ENCODE measurements at places on chromosomes 12 and 14. TPM values are rescaled to one million over a fixed set of nuclear protein-coding genes. Genes with fewer than 3 reads are reported as not detected.

IRAK3 gene
- polyA plus RNA-seq, result 4.4 TPM

GOLGA3 gene
- 40.5 TPM for polyA plus RNA-seq

MANSC1 gene
- 8.6 TPM for polyA plus RNA-seq

OTX2 gene
- not detected for polyA plus RNA-seq

RNU4-1 gene
- polyA plus RNA-seq, result not detected

PPP1R1A gene
- 72.4 TPM for polyA plus RNA-seq

NDUFA12 gene
- polyA plus RNA-seq, result 88.4 TPM

AJUBA gene
- 44.8 TPM for polyA plus RNA-seq

PARPBP gene
- polyA plus RNA-seq, result 5.4 TPM

OR4K15 gene
- polyA plus RNA-seq, result not detected

ACRBP gene
- polyA plus RNA-seq, result 2.0 TPM

- no peak for DNase-seq
These were observed 103.6 kb downstream of the NTF3 start for GRCh38 chr12:5535541-5535940.

- no peak for DNase-seq
These were observed 2.8 kb downstream of the PTPN21 start for GRCh38 chr14:88551980-88552431.

- DNase-seq, result no peak
These were observed 362 bp upstream of the ACYP1 start for GRCh38 chr14:75064205-75064567.

- DNase-seq, result peak; percentile 62
These were observed 39.7 kb downstream of the LRIG3 start for GRCh38 chr12:58880639-58881038.

DNA sequence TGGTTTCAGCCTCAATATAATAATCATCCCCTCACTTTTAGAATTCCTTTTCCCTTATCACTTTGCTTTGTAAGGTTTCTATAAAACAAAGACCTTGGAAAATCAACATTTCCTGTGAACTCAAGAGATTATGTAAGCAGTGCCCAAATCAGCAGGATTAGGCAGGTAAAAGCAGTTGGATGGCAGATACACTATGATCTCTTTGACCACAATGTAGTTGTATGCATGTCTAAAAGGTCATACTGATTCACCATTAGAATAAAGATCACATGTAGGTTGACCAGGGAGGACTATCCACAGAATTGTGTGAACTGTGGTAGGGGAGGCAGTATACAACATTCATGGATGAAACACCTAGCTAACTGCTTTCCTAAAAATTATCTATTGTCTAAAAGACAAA is 57.5 kb downstream of the DENND5B start:
- DNase-seq, result no peak

GRCh38 chr12:105822131-105823105 is 316.3 kb downstream of the NUAK1 start:
- no peak for DNase-seq

- peak; percentile 22 for DNase-seq
These were observed 163.3 kb downstream of the ETV6 start for GRCh38 chr12:11812586-11813437.

DNA sequence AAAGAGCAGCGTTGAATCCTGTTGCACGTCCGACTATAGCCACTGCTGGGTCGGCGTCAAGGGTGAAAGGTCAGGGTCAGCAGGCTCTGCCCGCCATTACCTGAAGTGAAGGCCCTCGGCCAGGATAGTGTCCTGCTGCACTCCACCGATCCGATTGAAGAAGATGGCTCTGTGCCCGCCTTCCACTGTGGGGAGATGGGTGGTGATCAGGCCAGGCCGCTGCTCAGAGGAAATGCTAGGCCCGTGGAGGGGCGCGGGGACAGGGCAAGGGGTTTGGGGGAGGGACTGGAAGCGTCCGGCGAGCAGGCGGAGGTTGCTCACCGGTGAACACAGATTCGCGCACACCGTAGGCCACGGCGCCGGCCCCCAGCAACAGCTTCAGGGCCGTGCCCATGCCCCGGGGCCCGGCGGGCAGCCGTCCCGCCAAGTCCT is 352 bp downstream of the PHB2 start:
- no peak for DNase-seq

- no peak for DNase-seq
These were observed 285.7 kb downstream of the RMST start for GRCh38 chr12:97748298-97748697.

DNA sequence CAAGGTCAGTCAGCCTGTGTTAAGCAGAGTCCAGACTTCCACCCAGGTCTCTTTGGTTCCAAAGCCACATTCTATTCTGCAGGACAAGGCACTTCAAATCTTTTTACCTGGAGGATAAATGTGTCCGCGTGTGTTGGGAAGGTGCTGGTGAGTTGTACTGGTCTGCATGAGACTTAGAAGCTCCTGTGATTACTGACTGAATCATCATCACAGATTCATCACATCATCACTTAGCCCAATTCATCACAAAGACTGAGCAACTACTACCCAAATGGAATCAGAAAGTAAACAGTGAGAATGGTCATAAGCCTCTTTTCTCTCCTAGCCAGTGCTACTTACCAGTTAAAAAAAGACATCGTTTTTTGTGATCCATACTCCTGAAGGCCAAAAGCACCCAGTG is 5.3 kb downstream of the SLC15A5 start:
- no peak for DNase-seq

- no peak for DNase-seq
These were observed 2.3 kb downstream of the TULP3 start for GRCh38 chr12:2893007-2893406.

GRCh38 chr14:92719421-92719820 is 29.0 kb downstream of the LGMN start:
- peak; percentile 82 for DNase-seq

GRCh38 chr14:46137786-46138185 is 513.8 kb downstream of the RPL10L start:
- DNase-seq, result no peak

DNA sequence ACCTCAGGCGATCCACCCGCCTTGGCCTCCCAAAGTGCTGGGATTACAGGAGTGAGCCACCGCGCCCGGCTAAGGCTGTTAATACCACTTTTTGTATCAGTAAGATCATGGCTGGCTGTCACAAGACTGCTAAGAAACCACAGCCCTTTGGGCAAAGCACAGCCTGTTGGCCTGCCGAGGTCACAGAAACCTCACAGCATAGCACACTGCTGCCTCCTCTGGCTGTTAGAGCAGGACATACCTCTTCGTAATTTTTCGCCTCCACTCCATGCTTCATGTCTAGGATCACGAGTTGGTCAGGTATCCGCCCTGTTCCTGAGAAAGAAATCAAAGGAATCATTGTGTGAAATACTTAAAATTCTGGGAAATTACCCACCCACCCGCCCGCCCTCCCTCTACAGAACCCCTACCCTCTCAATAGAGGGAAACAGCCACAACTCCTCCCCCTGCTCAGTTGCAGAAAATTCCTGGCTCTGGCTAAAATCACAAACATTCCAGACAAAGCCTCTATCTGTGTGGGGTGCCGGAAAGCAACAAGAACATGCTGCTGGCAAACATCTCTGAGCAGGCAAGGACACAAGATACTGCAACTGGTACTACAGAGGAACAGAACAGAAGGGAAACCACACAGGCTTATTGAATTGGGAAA is 20.7 kb upstream of the NEK9 start:
- DNase-seq, result no peak

- peak; percentile 43 for DNase-seq
These were observed 217.9 kb upstream of the BTG1 start for GRCh38 chr12:92363295-92364146.

DNA sequence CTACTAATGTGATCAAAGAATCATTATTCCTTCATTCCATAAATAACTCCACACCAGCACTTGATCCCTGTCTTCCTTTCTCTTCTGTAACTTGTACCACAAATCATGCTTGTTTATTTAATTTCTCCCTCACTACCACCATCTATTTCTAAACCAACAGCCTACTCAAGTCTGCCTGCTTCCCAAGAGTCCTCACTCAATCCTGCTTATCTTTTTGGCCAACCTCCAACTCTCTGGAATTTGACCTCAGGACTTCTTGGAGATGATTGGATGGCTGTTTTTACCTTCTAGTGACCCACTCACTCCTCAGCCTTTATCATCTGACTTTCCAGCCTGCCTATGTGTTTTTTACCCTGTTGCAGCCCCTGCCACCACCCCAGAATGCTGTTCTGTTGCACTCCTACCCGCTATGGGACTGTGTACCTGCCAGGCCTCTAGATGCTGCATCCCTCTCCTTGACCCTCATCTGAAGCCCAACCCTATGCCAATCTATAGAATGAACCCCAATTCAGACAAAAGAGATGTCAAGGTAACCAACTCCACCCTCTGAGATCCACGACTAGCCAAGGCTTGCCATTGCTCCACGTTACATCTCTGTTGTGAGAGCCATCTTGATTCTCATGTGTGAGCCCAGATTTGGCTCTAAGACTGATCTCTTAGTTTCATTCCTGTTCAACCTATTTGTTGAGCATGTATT is 150.2 kb upstream of the PLEKHG7 start:
- DNase-seq, result no peak

GRCh38 chr12:52402873-52403540 is 3.1 kb downstream of the KRT82 start:
- DNase-seq, result no peak

DNA sequence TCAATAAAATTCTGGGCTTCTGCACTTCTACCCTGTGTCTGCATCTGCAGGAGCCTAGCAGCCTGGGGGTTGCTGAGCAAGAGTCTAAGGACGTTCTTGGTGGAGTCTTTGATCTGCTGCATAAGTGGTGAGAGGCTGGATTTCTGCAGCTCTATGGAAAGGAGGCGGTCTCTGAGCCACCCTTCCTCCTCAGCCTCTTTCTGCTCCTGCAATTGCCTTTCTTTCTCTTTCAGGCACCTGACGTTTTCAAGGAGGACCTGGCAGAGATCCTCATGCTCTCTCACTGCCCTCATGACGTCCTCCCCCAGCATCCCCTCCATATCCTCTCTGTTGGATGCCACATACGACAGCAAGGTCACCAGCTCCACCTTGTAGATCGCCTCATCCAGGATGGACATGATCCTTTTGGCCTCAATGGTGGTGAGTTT is 13.6 kb upstream of the TPCN1 start:
- no peak for DNase-seq

DNA sequence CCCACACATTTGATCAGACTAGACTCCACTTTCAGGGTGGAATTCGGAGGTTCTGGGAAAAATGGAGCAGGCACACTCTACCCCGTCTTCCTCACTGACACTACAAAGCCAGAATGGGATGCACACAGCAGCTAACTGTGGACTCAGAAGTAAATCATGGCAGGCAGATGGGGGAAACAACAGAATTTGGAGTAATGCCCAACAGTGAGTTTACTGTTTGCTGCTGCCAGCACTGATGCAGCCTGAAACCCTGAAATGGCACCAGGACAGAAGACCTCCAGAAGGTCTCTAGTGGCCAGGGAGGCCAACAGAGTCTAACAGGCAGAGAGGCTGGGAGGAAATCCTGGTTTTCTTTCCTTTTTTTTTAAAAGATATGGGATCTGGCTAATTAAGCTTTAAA is 24.6 kb downstream of the KCTD10 start:
- no peak for DNase-seq

DNA sequence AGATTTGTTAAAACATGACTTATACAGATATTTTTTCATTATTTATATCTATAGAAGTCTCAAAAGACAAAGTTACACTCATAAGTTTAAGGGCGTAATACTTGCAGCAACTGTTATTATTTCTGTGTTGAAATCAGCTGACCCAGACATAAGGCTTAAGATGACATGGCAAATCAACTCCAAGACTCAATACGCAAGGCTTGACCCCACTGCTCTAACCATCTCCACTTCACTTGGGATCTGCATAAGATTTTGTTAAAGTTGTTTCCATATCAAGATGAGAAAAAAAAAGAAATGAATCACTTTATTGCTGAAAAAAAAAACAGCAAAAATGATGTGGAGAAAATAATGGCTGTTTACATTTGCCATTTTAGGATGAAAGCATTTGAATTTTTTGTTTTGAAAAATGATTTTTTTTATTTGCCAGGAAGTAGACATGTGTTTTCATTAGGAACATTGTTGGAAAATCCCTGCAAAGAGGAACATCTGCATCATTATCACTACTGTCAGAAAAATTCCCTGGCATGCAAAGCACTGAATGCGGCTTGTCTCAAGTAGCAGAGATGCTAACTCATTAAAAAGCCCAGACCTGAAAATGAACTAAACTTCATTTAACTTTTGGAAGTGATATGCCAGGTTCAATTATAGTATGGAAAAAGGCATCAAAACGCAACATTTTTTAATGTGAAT is 73.5 kb downstream of the LIN7A start:
- DNase-seq, result peak; percentile 6

DNA sequence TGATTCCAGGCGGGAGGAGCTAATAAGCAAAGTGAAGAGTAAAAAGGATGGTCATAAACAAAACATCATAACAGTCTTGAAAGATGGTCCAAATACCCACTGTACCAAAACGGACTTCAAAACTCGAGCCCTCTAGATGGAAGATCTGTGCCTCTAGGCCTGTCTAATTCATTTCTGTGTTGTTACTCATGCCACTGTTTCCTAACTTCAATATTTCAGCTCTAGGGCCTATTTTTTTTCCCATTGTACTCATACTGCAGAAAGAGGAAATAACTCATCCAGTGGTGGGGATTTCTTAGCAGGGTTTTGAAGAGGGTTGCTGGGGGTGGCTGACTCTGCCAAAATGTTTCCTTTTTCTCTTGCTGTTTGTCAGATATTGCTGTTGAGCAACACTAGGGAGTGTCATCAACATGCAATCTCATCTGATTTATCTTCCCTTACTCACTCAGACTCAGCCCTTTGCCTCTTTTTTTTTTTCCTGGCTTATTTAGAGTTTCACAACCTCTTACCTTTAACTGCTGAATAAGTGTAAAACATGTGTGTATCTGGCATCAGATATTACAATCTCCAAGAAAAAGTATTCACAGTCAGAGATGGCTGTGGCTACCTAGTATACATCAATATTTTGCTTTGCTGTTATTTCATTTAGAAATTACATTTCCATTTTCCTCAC is 189.6 kb downstream of the DUSP6 start:
- no peak for DNase-seq

DNA sequence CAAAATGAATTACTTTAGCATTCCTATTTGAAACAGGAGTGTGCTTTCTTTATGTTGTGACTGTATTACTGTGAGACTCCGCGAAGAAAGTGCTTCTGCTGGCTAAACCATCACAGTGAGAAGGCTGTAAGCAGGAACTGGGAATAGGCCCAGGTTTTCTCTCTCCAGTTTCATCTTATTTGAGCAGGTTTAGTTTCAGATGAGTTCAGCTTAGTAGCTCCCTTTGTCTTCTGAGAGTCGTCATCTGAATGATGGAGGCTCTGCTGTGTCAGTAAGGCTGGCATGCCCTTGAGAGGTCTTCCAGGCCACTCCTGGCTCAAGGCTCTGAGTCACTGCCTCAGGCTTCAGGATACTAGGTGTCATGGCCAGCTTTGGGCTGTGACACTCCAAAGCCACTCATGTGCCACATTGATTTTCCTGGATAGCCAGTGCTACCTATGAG is 205.6 kb upstream of the RGS6 start:
- peak; percentile 88 for DNase-seq

- DNase-seq, result no peak
These were observed 319.4 kb downstream of the SYT1 start for GRCh38 chr12:79183926-79184325.

DNA sequence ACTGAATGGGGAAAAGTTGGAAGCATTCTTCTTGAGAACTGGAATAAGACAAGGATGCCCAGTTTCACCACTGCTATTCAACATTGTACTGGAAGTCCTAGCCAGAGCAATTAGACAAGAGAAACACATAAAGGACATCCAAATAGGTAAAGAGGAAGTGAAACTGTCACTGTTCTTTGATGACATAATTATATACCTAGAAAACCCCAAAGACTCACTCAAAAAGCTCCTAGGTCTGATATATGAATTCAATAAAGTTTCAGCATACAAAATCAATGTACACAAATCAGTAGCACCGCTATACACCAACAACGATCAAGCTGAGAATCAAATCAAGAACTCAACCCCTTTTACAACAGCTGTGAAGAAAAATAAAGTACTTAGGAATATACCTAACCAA is 157.3 kb upstream of the DDHD1 start:
- DNase-seq, result no peak
